Activated T-cell treated with anti-CD3 and anti-CD28 coated beads, Interleukin-2, amount 50 U/mL, for 24 hours (primary cell): ENCODE measurements at places on chromosomes 2 and 18.
A peak's percentile ranks its signal among the peaks of the same experiment; 100 is the strongest.

DNA sequence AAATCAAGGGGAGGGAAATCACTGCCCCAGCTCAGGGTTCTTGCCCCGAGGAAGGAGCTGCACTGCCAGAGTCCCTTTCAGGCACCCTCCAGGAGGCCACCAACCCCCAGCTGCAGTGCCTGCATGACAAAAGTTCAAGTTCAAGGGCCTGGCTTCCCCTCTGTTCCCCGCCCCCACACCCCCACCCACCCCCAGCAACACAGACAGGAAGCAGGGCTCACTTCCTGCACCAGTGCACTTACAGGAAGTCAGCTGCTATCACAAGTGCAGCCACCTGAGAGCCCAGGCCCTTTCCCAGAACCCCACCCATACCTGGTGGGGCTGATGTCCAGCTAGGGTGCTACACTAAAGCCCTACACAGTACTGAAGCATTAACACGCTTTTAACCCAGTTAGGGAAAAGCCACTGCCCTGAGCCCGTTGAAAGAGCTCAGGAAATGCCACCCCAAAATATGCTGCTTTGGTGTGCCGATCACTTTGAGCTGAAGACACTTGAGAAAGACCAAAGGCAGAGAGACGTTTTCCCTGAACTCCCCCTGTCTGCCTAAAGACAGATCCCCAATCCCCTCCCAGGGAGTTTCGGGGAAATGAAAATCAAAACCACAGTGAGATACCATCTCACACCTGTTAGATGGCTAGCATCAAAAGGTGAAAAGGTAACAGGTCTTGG is 109.9 kb upstream of the CAB39 start:
- peak overlapping the region; percentile 35 for H3K4me3 ChIP-seq
- peak overlapping the region; percentile 93 for H3K27ac ChIP-seq
- DNase-seq, result peak; percentile 71
- peaks cover 58% of the 10 kb centered on the region for H3K4me1 ChIP-seq

DNA sequence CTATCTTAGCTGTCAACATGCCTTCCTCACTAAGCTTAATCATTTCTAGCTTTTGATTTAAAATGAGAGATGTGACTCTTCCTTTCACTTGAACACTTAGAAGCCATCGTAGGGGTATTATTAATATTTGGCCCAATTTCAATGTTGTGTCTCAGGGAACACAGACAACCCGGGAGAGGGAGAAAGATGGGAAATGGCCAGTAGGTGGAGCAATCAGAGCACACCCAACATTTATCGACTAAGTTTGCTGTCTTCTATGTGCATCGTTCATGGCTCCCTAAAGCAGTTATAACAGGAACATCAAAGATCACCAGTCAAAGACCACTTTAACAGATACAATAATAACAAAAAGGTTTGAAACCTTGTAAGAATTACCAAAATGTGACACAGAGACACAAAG is 110.2 kb downstream of the OLA1 start:
- H3K4me3 ChIP-seq, result no peak overlapping the region
- no peak for DNase-seq
- H3K27me3 ChIP-seq, result no peaks in the 10 kb centered on the region
- H3K36me3 ChIP-seq, result peaks cover 70% of the 10 kb centered on the region
- H3K4me1 ChIP-seq, result peaks cover 3% of the 10 kb centered on the region

DNA sequence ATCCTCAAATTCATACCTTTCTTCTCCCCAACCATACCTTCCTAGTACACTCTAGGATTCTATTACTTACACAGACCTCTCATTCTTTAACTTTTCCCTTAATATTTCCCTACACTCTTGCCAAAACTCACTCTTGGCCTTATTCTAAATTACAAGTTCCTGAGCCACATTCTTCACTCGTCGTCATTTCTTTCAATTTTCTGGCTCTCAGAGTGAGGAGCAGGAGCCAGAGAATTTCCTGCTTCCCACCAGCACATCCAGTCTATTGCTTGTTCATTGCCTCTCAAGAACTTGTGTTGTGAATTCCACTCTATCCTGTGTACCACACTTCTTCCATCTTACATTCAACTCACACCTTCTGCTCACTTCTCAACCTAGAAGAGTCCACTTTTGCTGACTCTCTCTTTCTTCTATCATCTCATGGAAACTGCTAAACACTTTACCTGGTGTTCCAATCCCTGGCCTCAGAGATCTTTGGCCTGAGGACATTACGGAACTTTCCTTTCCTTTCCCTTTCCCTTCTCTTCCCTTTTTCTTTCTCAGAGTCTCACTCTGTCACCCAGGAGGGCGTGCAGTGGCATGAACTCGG is 171.6 kb downstream of the PLCL1 start:
- no peaks in the 10 kb centered on the region for H3K27me3 ChIP-seq
- H3K4me3 ChIP-seq, result no peak overlapping the region
- DNase-seq, result no peak
- no peaks in the 10 kb centered on the region for H3K36me3 ChIP-seq
- peaks cover 14% of the 10 kb centered on the region for H3K4me1 ChIP-seq

- H3K4me1 ChIP-seq, result peaks cover 87% of the 10 kb centered on the region
- no peaks in the 10 kb centered on the region for H3K27me3 ChIP-seq
- H3K4me3 ChIP-seq, result no peak overlapping the region
- peak overlapping the region; percentile 59 for H3K27ac ChIP-seq
Measured at GRCh38 chr18:77074431-77074830, 58.2 kb downstream of the MBP start.

- DNase-seq, result no peak
- peaks cover 5% of the 10 kb centered on the region for H3K4me1 ChIP-seq
- no peak overlapping the region for H3K27ac ChIP-seq
- no peaks in the 10 kb centered on the region for H3K36me3 ChIP-seq
- H3K4me3 ChIP-seq, result no peak overlapping the region
- H3K27me3 ChIP-seq, result peaks cover 66% of the 10 kb centered on the region
Measured at GRCh38 chr18:58842978-58843687, 21.5 kb upstream of the ZNF532 start.

- H3K4me1 ChIP-seq, result peaks cover 43% of the 10 kb centered on the region
- peak overlapping the region; percentile 71 for H3K27ac ChIP-seq
- no peaks in the 10 kb centered on the region for H3K27me3 ChIP-seq
- DNase-seq, result no peak
- H3K36me3 ChIP-seq, result peaks cover 77% of the 10 kb centered on the region
Measured at GRCh38 chr2:106127282-106127771, 66.8 kb downstream of the UXS1 start.

GRCh38 chr2:161204846-161205245 is 44.6 kb downstream of the TANK start:
- peak overlapping the region; percentile 26 for H3K27ac ChIP-seq
- H3K4me3 ChIP-seq, result no peak overlapping the region
- peaks cover 27% of the 10 kb centered on the region for H3K4me1 ChIP-seq
- H3K36me3 ChIP-seq, result peaks cover 66% of the 10 kb centered on the region
- no peak for DNase-seq

- no peak overlapping the region for H3K4me3 ChIP-seq
- no peaks in the 10 kb centered on the region for H3K4me1 ChIP-seq
- no peak overlapping the region for H3K27ac ChIP-seq
- no peaks in the 10 kb centered on the region for H3K36me3 ChIP-seq
- H3K27me3 ChIP-seq, result peaks cover 17% of the 10 kb centered on the region
Measured at GRCh38 chr2:3024401-3024935, 353.1 kb downstream of the EIPR1 start.

DNA sequence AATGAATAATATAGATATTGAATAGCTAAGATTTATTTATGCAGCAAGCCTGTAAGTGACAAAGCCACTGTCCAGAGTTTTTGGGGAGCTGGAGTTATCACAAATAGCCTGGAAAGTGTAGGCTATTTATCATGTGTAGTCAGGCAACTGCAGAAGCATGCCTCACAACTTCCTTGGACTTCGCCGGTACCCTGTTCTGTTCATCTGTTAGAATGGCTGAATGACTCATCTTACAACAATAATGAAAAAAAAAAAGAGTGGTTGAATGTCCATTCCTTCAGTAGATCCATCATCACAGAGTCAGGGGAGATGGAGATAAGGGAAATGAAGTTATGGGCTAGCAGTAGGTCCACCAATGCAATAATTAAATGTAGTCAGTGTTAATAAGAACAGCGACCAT is 24.0 kb upstream of the ATP5MC3 start:
- no peaks in the 10 kb centered on the region for H3K36me3 ChIP-seq
- no peak overlapping the region for H3K27ac ChIP-seq
- peaks cover 12% of the 10 kb centered on the region for H3K27me3 ChIP-seq
- no peak overlapping the region for H3K4me3 ChIP-seq
- no peak for DNase-seq

- no peak overlapping the region for H3K27ac ChIP-seq
- no peaks in the 10 kb centered on the region for H3K36me3 ChIP-seq
- no peaks in the 10 kb centered on the region for H3K27me3 ChIP-seq
- H3K4me3 ChIP-seq, result no peak overlapping the region
- no peak for DNase-seq
- H3K4me1 ChIP-seq, result no peaks in the 10 kb centered on the region
Measured at GRCh38 chr2:100013892-100014677, 128.3 kb downstream of the AFF3 start.
